ENCODE measurements at places on chromosomes 1 and 21.
A peak's percentile ranks its signal among the peaks of the same experiment; 100 is the strongest.

DNA sequence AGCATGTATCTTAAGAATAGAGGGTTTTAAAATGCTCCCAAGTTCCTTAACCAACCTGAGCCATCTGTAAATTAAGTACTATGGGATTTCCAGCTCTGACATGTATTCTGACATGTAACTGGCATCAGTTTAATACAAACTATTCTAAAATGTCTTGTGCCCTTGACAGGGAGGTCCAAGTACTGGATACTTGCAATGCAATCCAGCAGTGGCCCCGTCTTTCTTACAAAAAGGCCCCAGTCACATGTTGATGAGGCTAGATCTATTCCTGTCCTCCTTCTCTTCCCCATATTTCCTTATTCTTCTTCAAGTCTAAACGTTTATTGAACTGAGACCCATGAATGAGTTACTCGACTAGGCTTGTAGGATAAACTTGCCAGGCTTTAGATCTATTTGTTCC is 46.4 kb downstream of the MRPL39 start:
- DNase-seq, result peak; percentile 20

DNA sequence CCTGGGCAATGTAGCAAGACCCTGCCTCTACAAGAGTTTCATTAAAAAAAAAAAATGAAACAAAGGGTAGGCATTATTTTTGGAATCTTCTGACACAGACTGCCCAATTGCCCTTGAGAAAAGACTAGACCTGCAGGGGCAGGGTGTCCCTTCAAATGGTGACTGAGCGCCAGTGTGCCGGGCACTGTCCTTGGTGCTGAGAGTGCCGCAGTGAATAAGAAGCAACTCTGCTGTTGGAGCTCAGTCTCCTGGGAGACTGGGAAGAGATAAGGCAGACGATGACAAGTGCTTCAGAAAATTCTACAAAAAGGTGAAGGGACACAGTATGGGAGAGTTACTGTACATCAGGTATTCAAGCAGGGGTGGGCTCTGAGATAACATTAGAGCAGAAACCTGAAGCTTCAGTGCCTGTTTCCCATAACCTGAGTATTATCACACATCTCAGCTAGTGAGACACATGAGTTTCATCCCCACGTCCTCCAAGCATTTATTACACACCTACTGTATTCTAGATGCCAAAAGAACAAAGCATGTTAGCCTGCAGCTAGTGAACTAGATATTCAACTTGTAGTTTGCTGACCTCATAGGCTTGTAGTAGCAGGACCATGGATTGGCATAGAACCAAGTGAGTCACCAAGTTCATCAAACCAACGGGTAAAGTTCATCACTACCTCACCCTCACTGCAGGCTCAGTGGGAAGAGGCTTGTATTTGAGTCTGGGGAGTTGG is 18.4 kb upstream of the RPL11 start:
- no peak for DNase-seq

DNA sequence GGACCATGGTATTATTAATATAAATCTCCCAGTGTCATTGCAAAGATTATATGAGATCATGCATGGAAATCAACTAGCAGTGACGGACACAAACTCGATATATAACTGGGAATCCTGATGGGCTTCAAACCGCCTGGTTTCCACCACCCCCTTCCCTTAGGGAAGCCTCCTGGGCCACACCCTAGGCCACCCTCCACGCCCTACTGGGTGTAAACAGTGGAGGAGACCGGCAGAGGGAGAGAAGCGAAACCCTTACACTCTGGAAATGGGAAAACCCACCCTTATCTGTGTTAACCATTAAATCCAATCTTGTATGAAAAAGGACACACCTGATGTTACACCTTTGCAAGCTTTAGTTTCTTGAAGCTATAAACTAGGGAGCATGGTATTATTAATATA is 595 bp upstream of the ZNHIT6 start:
- peak; percentile 11 for DNase-seq

GRCh38 chr1:9020305-9020704 is 5.9 kb downstream of the SLC2A7 start:
- no peak for DNase-seq

- DNase-seq, result no peak
Observed at GRCh38 chr1:246629030-246629429, 62.8 kb downstream of the CNST start.

DNA sequence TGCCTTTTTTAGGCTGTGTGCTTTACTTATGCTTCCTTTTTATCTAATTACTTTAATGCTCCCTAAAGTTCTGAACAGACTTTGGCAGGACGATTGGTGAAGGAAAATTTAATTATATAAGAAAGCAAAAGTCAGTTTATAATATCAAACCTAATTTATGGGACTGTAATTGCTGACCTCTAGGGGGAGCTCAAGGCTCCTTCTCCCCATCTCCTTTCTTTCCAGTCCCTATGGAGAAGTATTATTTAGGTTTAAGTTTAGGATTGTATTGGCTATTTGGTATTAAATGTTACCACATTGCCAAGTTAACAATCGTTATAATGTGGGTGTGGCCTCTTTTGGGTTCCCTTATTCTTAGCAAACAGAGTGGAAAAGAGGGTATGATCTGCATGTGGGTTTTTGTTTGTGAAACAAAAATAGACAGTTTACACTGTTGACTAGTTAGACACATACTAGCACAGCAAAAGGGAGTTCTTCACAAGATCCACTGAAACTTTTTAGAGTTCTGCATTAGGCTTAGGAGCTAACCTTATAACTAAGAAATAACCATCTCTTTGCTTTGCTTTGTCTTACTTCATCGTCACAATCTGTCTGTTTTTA is 48.2 kb upstream of the TNFSF4 start:
- DNase-seq, result peak; percentile 18

GRCh38 chr1:220421508-220421907 is 106.4 kb upstream of the MARK1 start:
- no peak for DNase-seq

- DNase-seq, result no peak
Observed at GRCh38 chr1:18989896-18990295, 33.4 kb upstream of the IFFO2 start.

GRCh38 chr1:25872713-25873112 is 2.8 kb downstream of the PAQR7 start:
- DNase-seq, result no peak

DNA sequence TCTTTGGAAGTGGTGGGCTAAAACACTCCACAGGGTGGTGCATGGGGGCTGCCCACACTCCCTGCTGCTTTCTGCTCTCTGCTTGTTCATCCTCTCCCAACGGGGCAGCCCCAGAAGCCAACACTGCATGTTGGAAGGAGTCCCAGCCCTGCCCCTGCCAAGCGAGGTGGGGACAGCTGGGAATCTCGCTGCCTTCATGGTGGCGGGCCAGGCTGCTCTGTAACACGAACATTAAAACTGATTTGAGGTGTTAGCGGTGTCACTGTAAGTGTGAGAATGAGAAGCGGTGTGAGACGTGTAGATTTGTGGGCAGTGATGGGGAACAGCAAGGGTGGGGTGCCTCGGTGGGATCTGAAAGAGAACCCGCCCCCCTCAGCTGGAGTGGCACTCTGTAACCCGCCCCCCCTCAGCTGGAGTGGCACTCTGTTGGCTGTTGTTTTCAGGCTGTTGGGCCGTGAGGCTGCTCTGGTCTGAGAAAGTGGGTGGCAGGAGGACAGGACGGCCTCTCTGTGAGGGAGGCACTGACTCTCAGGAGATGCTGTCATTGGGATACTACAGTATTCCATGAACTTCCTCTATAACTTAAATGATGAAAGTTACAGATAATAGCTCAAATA is 80.9 kb downstream of the PCBP3 start:
- DNase-seq, result no peak

GRCh38 chr1:91455896-91456295 is 44.8 kb upstream of the CDC7 start:
- DNase-seq, result no peak

GRCh38 chr1:92922356-92923035 is 38.8 kb downstream of the DIPK1A start:
- no peak for DNase-seq

Data from pons (tissue), 1 donor.